Islet precursor cell (in vitro differentiated cells): ENCODE measurements at places on chromosomes 3 and 15.

DNA sequence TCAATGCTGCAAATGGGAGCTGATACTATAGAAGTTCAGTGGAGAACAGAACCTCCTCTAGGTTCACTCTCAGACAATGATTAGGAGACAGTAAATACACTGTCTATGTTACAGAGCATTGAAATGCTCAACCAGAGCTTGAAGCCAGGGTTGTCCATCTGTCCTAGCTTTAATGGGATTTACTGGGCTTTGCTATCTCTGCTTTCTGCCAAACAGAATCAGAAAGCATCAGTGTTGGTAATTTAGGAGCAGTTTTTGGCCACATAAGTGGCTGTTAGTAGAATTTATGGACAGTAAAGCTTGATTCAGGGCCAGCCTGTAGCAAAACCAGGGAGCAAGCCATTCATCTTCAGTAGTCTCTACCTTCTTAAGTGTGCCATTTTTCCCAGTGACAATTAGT is 396.3 kb downstream of the LSAMP start:
- no peak for DNase-seq

DNA sequence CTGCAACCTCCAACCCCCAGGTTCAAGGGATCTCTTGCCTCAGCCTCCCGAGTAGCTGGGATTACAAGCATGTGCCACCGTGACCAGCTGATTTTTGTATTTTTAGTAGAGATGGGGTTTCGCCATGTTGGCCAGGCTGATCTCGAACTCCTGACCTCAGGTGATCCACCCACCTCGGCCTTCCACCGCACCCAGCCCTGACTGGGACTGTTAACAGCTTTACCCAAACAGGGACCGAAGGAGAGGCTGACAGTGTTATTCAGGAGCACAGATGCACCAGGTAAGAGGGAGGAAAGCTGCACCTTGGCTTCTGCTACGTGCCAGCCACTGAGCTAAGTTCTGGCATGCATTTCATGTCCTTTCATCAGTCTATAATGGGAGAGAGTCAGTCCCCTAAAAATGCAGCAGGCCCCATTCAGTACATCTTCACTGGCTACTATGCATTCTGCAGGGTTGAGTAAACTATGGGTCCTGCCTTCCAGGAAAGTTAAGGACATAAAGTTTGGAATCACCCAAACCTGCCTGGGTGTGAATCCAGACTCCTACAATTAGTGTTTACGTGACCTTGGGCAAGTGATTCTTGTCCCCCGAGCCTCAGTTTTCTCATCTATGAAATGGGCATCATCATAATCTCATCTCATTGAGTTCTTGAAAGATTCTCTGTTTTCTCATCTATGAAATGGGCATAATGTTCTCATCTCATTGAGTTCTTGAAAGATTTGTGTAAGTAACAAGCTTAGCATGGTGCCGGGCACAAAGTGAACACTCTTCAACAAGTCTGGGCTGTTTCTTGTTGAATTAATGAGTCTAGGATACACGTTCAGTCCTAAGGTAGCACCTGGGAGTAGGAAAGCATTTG is 82.2 kb downstream of the CPN2 start:
- DNase-seq, result peak; percentile 29

- peak; percentile 59 for DNase-seq
Measured at GRCh38 chr3:126872701-126873342, 110.1 kb upstream of the PLXNA1 start.

DNA sequence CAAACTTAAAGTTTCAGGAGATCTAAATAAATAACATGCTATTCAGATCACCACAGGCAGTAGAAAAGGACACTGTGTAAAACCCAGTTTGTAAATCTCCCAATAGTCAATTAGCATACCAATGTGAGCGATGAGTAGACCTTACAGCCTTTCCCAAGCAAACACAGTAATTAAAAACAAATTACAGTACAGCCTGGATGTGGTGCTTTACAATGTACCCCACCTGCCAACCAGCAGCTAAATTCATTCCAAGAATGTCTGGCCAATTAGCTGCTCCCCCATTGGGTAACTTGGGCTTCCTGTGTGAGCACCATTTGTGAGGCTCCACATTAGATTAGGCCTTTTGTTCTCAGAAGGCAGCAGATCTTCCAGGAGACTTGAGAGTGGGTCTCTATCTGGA is 635.0 kb downstream of the TBL1XR1 start:
- no peak for DNase-seq

GRCh38 chr3:119085070-119085439 is 50.4 kb upstream of the IGSF11 start:
- DNase-seq, result no peak

- DNase-seq, result no peak
Measured at GRCh38 chr15:84812842-84813241, 4.3 kb upstream of the ALPK3 start.

- DNase-seq, result no peak
Measured at GRCh38 chr15:61049934-61050333, 179.2 kb downstream of the RORA start.

GRCh38 chr3:190865828-190866227 is 3.3 kb upstream of the GMNC start:
- no peak for DNase-seq

- DNase-seq, result no peak
Measured at GRCh38 chr15:35444557-35445204, 101.3 kb downstream of the DPH6 start.

- DNase-seq, result no peak
Measured at GRCh38 chr3:122857019-122857418, 62.1 kb downstream of the SLC49A4 start.

DNA sequence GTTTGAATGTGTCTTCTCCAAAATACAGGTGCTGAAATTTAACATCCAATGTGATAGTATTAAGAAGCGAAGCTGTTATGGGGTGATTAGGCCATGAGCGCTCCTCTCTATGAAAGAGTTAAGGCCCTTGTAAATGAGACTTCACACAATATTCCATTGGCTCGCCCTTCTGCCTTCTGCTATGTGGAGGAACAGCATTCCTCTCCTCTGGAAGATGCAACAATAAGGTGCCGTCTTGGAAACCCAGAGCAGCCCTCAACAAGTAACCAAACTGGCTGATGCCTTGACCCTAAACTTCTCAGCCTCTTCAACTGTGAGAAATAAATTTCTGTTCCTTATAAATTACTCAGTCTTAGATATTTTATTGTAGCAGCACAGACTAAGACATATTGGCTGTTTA is 874.6 kb downstream of the ROBO1 start:
- peak; percentile 84 for DNase-seq

GRCh38 chr3:72549761-72550581 is 298.3 kb downstream of the SHQ1 start:
- DNase-seq, result no peak

- DNase-seq, result peak; percentile 76
Measured at GRCh38 chr15:29115093-29115991, 154.3 kb downstream of the NSMCE3 start.

DNA sequence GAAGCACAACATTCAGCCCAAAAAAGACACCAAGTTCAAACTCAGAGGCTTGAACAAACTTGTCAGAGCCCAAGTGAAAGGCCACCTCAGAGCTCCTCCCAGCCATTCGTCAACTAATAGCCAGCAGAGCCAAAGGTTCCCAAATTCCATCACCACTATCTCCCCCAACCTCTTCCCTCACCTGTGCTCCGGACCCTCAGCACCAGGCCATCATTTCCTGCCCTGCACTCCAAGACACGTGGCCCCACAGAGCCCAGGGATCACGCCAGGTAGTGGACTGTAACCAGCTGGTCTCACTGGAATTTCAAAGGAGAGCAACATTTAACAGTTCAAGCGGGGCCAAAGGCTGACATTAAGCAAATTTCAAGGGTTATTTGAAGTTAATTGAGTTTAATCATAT is 245.2 kb upstream of the IGF1R start:
- no peak for DNase-seq

- DNase-seq, result no peak
Measured at GRCh38 chr3:73497646-73498406, 126.9 kb downstream of the PDZRN3 start.

- no peak for DNase-seq
Measured at GRCh38 chr15:83833569-83833968, 179.6 kb downstream of the ADAMTSL3 start.

DNA sequence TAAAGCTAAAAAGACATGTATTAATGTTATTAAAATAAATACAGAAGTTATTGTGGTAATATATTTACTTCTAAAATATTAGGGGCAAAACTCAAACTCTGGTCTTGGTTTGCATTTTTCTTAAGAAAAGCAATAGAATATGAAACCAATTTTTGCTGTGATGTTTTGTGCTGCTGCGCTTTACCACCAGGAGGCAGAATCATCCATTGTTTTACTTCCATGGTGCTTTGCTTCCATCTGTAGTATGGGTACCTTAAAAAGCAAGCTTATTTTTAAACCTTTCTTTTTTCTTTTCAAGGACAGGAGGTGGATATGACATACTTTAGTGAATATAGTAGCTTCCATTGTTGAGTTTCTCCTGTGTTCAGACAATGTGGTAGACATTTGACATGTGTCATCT is 46.6 kb upstream of the MRPL3 start:
- no peak for DNase-seq

- peak; percentile 58 for DNase-seq
Measured at GRCh38 chr3:134251731-134252391, 1.2 kb upstream of the RYK start.

- DNase-seq, result no peak
Measured at GRCh38 chr3:99934975-99935797, 117.5 kb downstream of the CMSS1 start.

DNA sequence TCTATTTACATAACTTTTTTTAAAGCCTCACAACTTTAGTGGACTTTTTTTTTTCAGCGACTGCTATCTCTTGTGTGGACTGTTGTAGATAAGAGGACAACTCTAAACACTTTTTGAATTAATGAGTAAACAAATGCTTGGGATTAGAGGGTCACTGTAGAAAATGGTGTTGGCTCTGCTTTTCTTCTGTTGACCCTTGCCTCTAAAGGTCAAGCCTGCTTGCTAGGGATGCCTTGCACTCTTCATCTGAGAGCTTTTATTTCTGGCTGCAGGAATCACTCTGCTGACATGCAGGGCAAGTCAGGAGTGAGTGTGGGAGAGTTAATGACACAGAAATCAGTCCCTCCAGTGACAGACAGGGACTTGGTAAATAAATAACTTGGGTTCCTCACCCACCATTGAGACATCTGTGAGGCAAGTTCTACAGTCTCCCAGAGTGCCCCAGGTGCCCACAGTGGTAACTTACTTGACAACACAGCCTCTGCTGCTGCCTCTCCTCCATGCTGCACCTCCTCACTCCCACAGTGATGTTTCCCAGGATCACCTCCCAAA is 390.1 kb downstream of the IL20RB start:
- DNase-seq, result no peak

GRCh38 chr15:69272139-69272538 is 26.6 kb upstream of the PAQR5 start:
- no peak for DNase-seq

- no peak for DNase-seq
Measured at GRCh38 chr3:87900061-87900460, 158.7 kb downstream of the CGGBP1 start.

DNA sequence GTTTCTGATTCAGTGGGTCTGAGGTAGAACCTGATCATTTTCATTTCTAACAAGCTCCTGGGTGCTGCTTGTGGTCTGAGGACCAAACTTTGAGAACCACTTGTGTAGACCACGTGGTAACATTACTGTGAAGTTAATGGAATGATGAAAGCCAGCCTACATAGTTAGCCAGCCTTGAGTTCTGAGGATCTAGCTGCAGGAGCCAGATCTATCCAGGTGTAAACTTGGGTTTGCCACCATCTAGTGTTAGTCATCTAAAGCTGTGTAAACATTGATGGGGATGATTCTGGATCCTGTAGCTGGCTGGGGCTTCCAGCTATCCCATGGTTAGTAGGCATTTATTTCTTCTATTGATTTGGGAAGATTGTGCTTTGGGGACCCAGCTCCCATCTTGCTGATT is 170.0 kb downstream of the TMEM108 start:
- DNase-seq, result no peak

GRCh38 chr15:95401587-95401986 is 928.9 kb upstream of the NR2F2 start:
- no peak for DNase-seq

DNA sequence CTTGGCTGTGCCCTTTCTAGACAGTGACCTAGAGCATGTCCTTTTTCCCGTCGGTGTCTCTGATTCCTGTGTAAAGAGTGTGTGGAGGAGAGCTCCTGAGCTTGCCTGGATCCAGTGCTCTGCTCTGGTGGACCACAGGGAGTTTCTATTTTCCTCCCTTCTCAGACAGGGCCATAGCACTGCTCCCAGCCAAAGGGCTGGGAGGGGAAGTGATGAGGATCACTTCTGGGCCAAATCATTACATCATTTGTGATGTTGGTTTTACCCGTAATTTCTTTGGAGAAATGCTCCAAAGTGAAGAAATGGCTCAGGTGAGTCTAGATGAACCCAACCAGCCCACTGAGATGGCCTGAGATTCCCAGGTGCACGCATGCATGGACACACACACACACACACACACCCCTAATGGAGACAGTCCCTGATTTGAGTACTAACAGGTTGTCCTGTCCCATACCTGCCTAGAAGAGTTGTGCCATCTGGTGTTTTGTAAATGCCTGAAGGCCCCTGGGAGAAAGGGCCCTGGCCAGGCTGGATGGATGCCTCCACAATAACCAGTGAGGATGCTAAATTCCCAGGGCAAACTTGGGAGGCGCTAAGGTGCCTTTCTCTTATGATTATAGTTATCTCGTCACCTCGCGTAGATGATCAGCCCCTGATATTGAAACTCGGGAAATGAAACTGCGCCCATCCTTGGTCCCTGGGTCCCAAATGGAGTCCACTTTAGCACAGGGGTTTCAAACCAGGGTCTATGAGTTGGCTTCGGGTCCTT is 86.9 kb downstream of the ASB7 start:
- no peak for DNase-seq

- no peak for DNase-seq
Measured at GRCh38 chr3:6262010-6262409, 598.9 kb upstream of the GRM7 start.

- no peak for DNase-seq
Measured at GRCh38 chr3:109687626-109688025, 350.3 kb upstream of the DPPA4 start.

GRCh38 chr3:193641440-193641775 is 48.4 kb downstream of the OPA1 start:
- no peak for DNase-seq

- DNase-seq, result peak; percentile 81
Measured at GRCh38 chr3:53238051-53238850, 17.6 kb downstream of the TKT start.

DNA sequence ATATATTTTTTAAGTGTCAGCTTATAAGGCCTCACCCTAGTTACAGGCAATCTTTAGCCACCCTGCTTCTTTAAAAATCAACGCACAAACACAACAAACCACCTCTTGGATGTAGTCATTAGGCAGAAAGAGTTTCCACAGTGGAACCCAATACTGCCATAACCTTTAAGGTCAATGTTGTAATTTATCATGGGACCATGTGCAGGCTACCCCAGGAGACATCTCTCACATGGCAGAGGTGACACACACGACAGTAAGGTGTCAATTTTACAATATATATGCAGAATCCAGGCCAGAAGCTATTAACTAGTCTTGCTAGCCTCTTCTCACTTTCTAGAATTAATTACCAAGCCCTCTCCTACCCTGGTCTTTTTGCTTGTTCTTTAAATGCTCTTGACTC is 336.5 kb downstream of the MAGI1 start:
- no peak for DNase-seq
